ENCODE measurements at places on chromosomes 6 and 20.
A peak's percentile ranks its signal among the peaks of the same experiment; 100 is the strongest.

DNA sequence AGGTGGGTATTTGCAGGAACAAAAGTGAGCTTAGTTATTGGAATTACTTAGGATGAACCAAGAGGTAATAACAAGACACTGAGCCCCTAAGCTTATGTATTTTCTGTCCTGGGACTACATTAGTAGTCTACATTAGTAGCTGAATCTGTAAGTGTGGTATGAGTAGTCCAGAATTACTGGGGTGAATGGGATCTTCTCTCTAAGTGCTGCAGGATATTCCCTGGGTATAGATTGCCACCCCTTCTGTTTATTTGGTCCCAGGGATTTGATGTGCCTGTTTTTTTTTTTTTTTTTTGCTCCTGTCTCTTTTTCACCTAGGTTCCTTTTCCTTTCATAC, 5.9 kb downstream of the CD2AP start:
- DNase-seq = no peak

DNA sequence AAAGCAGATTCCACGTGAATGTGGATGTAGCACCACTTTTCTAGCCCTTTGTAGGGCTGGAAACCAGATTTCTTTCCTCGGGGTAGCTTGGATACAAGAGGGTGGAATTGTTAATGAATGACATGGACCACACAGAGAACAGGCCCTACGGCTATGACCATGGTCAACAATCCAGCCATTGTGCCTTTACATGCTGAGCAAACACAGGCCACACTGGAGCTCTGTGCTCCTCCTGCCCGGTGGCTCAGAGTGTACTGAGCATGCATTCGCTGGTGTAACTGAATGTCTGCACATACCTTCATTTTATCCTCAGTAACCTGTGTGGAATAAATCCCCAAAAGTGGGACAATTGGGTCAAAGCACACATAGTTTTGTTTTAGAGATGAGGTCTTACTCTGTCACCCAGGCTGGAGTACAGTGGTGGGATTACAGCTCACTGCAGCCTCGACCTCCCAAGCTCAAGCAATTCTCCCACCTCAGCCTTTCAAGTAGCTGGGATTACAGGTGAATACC, 32.8 kb downstream of the LRP11 start:
- no peak for DNase-seq

- DNase-seq = no peak
Measured at GRCh38 chr6:167706313-167707109, 120.2 kb upstream of the AFDN start.

GRCh38 chr6:133394630-133395029, 153.5 kb downstream of the EYA4 start:
- no peak for DNase-seq

GRCh38 chr20:910132-910869, 5.8 kb downstream of the ANGPT4 start:
- no peak for DNase-seq

DNA sequence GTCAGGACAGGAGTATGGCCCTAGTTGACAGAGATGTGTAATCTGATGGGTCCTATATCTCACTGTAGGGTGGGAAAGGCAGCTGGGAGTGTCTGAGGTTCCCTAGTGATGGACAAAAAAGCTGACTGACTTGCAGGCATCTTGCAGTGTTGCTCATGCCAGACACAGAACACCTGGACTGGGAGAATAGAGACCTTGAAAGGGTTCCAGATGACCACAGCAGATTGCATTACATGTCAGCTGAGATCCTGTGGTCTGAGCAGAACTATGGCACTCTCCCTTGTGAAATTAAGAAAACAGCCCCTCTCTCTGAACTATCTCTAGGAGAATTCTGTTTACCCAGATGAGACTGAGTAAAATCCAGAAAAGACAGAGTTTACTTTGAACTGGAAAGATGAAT, 212.6 kb upstream of the MAN1A1 start:
- DNase-seq = no peak

DNA sequence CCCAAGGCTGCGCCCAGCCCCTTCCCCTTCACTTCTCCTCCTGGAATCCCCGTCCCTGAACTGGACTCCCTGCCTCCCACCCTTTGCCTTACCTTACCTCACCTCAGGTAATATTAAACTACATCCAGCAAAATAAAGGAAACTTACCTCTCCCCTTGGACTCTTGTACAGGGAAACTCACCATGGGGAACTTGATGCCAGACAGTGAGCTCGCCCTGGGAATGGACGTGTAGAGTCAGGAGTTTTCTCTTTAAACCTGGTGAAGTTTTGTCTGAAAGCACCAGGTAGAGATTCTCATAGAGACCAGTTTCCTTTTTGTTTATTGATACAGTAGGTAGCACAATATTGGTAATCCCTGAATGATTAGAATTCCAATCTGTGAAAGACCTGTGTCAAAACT, 544 bp upstream of the HLA-C start:
- DNase-seq = no peak

- no peak for DNase-seq
Measured at GRCh38 chr6:129606664-129607063, 103.3 kb downstream of the ARHGAP18 start.

GRCh38 chr6:11705069-11705468, 73.5 kb downstream of the ADTRP start:
- no peak for DNase-seq

GRCh38 chr20:62891111-62891510, 29.5 kb upstream of the TCFL5 start:
- no peak for DNase-seq

DNA sequence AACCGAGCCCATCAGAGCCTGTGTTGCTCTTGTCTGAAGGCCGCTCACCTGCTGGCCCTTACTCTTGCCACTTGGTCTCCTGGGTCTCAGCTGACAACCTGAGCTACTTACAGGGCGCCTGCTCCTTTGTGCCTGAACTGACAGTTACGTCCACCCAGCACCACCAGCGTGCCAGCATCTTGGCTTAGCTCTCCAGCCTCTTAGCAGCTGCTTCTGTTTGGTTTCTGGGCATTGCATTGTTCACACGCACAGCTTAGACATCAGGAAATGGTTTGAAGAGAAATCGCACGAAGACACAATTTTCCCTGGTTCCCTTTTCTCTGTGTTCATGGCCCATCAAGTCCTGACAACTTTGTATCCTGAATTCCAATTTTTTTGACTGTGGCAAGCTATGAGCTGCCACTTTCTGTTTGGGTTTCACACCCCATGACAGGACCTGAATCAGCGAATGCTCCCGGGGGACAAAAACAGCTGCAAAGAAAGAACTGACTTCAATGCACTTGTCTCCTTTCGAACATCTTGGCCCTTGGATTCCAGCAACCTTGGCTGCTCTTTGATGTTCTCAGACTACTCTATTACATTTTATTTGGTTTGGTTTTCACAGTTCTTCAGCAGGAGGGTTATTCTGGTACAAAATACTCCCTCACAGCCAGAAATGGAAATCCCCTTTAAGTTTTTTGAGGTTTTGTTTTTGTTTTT, 45.2 kb upstream of the LY86 start:
- DNase-seq = no peak

- DNase-seq = no peak
Measured at GRCh38 chr6:168988801-168989200, 264.8 kb downstream of the THBS2 start.

DNA sequence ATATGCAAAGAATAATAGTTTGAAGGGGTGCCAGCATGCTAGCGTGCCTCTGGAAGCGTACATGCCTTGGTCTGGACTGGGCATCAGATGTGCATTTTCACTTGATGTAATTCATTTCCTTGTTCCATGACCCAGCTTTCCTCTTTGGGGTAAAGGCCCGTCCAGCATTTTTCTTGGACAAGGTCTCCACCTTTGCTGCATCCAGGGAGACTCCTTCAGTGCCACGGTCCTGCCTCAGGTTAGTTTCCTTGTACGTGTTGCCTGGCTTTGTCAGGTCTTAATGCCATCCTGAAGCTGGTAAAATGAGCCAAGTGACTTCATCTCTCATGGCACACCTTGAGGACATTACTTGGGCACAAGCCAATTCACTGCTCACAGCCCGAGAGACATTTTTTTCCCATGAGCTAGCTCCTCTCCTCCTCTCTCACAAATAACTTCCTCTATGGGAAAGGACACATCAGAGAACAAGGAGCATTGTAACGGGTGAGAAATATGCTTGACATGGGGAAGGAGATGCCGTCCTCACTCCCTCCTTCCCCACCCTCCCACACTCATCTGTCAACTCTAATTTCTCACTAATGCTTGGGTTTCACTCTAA, 23.9 kb downstream of the EDN1 start:
- no peak for DNase-seq

- DNase-seq = peak; percentile 70
Measured at GRCh38 chr20:10671221-10671918, 2.4 kb downstream of the JAG1 start.

- no peak for DNase-seq
Measured at GRCh38 chr6:150964765-150965164, 99.3 kb downstream of the MTHFD1L start.

DNA sequence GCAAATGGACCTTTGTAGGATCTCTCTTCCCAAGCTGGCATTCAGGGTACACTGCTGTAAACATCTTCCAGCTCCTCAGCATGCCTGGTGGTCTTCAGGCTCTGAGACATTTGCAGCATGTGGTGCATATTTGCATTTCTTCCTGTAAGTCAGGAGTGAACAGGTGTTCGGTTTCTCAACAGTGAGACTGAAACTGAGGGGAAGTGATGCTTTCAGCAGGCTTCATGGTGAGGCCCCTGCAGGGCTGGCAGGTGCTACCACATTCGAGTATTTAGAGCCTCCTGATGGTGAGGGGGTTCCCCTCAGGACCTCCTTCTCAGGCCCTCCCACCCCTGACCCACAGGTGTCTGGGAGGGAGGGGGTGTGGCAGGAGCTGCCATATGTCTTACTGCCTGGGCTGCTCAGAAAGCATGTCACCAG, 15.1 kb downstream of the MYBL2 start:
- DNase-seq = no peak

DNA sequence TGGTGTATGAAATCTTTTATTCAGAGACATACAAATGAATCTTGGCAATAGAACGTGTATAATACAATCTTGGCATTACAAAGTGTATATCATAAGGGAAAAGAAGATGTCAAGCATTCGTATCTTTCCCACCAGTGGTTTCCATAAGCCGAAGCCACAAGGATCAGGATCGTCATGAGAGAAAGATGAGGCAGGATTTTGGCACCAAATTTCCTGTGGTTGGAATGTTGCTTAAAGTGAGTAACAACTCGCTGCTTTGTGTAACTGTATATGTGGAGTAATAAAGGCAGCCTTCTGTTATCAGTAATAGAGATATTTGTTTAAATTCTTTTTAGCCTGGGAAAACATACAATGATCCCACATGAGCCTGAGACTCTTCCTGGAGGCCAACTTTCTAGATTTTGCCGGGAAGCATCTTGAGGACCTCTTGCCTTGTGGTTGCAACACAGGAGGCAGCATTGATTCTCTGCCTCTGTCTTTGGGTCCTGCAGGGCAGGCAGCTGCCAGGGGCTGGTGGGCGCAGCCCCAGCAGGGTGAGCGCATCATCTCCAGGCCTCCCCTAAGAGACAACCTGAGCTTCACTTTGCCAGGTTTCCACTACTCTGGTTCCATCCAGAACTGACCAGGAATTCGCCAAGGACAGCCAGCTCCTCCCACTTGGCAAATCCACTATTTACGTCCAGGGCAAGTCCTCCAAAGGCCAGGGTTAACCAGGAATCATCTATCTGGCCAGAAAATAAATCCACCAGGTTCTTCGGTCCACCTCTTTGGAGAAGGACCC, 230.9 kb upstream of the SULF2 start:
- no peak for DNase-seq

DNA sequence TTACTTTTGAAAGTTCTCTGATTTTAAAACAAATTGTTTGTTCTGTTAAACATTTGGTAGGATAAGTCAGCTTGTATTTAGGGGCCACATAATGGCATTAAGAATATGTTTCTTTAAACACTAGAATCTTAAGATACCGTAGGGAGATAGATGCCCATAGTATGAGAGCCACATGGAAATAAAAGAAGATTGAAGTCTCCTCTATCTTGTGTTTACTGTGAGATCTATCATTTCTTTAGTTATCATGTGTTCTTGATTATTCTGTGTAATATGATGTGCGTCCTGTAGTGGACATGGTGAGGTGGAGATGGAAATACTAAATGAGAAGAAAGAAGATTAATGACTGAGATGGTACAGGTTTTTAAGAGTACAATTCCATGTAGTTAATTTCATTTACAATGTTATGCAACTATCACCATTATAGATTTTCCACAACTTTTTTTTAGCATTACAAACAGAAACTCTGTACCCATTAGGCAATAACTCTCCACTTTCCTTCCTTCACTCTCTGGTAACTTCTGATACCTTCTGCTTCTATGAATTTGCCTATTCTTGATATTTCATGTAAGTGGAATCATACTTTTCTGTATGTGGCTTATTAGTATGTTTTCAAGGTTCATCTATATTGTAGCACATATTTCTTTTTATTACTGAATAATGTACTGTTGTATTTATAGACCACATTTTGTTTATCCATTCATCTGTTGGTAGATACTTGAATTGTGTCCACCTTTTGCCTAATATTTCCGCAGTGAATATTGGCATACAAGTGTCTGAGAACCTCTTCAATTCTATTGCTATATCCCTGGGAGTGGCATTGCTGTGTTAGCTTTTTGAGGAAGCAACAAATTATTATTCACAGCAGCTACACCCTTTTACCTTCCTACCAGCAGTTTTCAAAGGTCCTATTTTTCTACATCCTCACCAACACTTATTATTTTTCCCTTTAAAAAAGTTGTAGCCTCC, 11.5 kb downstream of the RNF146 start:
- no peak for DNase-seq

- DNase-seq = peak; percentile 77
Measured at GRCh38 chr20:57718490-57719009, 8.7 kb upstream of the PMEPA1 start.

- DNase-seq = no peak
Measured at GRCh38 chr6:45727819-45728449, 287.7 kb downstream of the CLIC5 start.

GRCh38 chr6:131972741-131973140, 21.6 kb upstream of the CCN2 start:
- no peak for DNase-seq

GRCh38 chr6:105097288-105097687, 82.5 kb downstream of the POPDC3 start:
- no peak for DNase-seq
